Inflammatory macrophage treated with lipopolysaccharide for 1 hour (primary cell): ENCODE measurements at places on chromosomes 12 and 14.

- DNase-seq: no peak
Observed at GRCh38 chr14:61911574-61911973, 149.4 kb downstream of the SNAPC1 start.

- no peak for DNase-seq
Observed at GRCh38 chr12:41327096-41327895, 139.2 kb downstream of the PDZRN4 start.

- DNase-seq: no peak
Observed at GRCh38 chr12:14514946-14515345, 52.7 kb downstream of the PLBD1 start.

DNA sequence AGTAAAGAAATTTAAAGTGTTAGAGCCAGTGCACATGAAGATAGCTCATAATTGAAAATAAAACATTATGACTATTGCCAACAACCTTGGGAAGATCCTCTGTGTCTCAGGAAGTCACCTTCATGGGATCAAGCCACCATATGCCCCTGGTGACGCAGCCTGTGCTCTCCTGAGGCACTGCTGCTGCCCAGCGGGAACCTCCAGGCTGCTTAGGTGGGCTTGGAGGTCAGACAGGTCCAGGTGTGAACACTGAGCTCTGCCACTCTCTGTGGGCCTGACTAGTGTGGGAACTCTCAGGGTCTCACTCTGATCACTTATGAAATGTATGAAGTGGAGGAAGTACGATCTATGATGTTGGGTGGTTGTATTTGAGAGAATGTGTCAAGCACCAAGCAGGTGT is 16.7 kb downstream of the SLC35E3 start:
- DNase-seq: no peak

DNA sequence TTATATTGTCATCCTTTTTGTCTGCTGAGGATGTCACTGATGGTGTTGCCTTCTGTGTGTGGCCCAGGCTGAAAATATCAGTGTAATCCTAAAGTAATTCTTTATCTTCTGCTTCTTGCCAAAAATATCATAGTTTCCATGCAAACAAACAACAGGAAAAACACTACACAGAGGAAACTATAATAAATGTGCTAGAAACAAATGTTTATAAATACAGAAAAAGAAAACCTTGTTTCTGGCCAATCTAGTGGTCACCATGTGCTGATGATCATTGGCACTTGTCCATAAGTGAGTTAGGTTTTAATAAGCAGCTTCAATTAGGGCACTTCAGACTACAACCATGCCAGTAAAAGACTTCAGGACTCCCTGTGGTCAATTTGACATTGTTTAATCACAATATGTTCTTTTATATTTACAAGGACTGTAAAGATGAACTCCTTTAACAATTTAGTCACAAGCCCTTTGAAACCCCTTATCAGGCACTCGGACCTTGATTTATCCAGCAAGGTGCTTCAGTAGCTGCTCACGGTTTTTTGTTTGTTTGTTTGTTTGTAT is 124.8 kb downstream of the TMTC3 start:
- DNase-seq: no peak

DNA sequence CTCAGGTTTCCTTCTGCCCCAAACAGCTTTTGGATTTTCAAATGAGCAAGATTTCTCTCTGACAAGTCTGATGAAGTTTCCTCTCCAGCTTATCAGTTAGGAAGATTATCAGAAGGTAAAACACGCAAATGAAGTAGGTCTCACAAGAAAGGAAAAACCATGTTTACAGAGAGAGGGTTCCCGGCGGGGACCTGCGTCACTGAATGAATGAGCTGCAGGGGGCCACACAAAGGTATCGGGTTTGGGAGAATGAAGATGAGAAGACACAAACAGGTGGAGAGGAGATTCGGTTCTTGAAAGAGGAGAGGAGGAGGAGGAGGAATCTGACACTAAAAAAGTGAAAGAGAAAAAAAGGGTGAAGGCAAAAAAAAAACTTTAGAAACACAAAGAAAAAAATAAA is 208.6 kb downstream of the CALM1 start:
- DNase-seq: no peak

GRCh38 chr14:55713486-55713885 is 133.5 kb downstream of the KTN1 start:
- peak; percentile 54 for DNase-seq

- DNase-seq: no peak
Observed at GRCh38 chr12:112961074-112961473, 17.2 kb upstream of the OAS2 start.

- DNase-seq: no peak
Observed at GRCh38 chr12:43155376-43155775, 396.6 kb downstream of the ADAMTS20 start.

GRCh38 chr14:57933349-57933748 is 67.5 kb upstream of the SLC35F4 start:
- DNase-seq: no peak

- no peak for DNase-seq
Observed at GRCh38 chr12:49515266-49515665, 23.6 kb upstream of the KCNH3 start.

DNA sequence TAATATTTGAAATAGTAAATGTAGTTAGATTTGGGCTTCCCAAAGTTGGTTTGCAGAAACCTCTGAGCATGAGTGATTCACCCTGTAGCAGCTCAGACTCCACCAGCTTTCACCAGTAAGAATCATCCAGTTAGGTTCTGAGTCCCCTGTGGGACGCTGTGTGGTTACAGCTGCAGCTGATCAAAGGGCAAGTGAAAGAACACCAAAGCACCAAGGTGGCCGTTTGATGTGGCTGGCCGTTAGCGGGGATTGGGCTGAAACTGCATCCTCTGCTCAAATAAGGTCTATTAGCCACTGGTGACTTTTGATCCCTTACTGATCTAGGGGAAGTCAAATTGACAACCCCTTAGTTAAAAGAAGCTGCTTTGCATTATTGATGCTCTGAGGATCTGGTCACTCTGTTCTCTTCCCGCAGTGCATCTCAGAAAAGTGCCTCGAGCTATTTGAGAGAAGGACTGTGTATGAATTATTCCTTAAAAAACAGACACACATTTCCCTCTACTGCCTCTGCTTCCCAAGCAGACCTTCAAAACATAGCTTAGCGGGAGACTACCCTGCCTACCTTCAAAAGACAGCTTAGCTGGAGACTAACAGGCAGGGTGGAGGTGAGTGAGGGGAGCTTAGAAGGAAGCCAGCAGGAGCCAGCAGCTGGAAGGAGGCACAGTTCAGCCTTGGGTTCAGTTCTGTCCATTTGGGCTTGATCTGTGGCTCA is 3.7 kb downstream of the ABHD12B start:
- no peak for DNase-seq

DNA sequence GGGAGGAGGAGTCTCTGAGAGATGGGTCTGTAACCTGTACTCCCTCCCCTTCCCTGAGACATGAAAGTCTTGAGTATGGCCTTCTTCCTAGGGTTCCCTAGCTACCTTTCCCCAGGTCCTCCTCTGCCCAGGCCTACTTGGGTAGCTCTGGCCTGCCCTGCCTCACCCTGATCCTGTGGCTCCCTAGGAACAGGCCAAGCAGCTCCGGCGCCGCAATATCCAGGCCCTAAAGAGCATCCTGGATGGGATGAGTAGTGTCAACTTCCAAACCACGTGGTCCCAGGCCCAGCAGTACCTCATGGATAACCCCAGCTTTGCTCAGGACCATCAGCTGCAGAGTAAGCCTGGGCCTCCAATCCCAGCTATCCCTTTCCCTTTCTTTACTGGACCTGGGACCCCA is 12.3 kb downstream of the PRPF40B start:
- DNase-seq: no peak

DNA sequence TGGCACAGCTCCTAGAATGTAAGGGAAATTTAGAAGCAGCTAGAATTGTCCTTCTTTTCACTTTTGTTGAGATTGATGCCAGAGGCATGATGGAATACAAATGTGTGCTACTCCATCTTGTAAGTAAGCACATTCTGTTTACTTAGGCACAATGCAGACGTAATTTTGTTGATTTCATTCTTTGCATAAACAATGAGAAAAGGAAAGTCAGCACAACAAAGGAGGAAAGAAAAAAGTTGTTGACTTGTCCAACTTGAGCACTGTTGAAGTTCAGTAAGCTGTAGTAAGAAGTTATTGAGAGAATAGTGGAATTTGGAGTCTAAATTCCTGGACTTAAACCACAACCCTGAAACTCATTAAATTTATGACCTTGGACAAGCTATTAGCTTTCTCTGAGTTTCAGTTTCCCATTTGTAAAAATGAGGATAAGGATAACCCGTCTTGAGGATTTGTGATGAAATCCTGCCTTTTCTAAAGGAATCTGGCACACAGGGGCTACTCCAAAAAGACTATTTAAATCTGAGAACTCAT is 19.4 kb upstream of the CNTN1 start:
- no peak for DNase-seq

DNA sequence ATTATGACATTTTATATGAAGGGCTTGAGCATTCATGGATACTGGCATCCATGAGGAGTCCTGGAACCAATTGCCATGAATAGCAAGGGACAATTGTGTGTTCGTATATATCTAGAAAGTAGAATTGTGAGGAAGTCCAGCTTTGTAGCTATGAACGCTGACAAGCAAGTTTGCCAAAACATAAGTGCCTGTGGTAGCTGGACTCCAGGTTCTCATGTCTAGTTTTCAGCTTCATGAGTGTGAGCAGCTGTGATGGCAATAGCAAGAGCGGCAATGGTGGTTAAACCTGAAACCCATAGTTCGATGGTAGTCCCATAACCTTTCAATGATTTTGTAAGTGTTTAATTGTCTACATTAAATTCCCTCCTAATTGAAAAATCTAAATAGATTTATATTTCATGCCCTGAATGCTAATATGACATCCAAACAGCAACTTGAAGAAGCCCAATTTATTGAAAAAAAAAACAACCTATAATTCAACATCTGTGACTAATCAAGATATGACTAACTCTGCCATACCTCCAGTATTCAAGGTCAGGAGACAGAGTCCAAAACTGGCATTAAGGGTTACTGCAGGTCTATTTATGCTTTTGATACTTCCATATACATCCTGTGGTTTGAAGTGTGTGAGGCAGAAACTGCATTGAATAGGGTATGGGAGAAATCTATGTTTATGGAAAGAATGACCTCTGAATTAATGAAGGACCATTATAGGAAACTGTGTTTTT is 50.3 kb upstream of the PCED1B start:
- DNase-seq: no peak

GRCh38 chr14:50501642-50502041 is 30.7 kb downstream of the MAP4K5 start:
- no peak for DNase-seq

DNA sequence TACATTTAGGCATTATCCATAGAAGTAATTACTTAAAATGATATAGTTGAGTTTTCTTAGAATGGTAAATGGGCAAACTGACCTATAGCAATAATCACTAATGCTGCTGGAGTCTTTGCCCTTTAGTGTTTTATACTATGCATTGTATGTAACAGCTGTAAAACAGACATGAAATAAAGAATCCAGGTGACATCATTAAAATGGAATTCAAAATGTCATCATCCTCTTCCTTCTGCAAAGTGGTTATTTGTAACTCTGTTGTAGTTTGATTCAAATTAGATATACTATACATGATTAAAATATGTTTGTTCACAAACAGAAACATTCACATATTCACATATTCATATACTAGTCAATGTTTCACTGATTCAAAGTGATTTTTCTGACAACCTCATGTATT is 598.8 kb downstream of the SLC16A7 start:
- no peak for DNase-seq

GRCh38 chr12:131561891-131562684 is 148.8 kb upstream of the SFSWAP start:
- no peak for DNase-seq

DNA sequence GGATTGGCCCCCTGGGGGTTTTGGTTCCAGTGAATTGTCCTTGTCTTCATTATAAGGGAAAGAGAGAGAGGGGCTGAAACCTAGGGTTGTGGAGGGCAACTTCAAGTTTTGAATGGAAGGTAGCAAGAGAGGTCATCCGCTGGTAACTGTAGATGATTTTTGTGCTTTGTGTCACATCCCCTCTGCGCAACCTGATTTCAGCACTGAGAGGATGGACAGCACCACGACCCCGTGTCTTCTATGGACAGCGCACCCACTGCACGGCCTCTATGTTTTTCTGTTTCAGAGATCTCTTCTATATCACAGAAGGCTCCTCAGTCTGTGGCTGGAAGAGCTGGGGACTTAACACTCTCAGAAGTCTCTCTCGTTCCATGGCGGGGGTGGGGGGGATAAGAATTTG is 127.0 kb upstream of the RPH3A start:
- DNase-seq: no peak

DNA sequence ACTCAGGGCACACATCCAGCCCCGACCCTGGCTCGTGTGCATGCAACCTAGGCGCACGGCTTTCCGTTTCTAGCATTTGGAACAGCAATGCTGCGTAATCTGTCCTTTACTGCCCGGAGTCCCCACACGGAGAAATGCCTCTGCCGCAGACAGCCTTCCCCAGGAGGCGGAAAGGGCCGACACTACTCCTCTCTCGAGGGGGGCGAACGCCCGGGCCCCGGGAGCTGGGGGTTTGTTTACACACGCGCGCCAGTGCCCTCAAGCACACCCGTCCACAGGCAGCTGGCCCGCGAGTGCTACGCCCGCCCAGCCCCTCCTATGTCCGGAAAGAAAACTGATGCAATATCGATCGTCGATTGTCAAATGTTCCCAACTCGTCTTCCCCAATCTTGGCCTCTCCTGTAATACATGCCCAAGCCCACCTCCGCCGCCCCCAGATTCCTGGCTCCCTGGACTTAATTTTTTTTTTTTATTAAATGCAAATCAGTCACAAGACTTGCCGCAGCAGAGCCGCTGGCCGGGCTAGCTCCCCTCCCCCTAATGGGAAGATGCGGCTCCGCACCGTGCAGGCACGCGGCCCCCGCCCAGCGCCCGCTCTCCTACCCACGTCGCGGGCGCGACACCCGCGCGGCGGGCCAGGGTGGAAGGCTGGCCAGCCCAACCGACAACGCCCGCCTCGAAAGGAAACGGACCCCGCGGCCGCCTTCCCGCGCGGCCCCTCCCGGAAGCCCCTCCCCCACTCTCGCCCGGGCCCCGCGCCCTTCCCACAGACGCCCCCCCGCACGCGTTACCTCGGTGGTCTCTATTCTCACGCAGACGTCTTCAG is 642 bp downstream of the SLC38A2 start:
- peak; percentile 93 for DNase-seq

GRCh38 chr12:40634517-40635131 is 57.6 kb upstream of the CNTN1 start:
- no peak for DNase-seq

DNA sequence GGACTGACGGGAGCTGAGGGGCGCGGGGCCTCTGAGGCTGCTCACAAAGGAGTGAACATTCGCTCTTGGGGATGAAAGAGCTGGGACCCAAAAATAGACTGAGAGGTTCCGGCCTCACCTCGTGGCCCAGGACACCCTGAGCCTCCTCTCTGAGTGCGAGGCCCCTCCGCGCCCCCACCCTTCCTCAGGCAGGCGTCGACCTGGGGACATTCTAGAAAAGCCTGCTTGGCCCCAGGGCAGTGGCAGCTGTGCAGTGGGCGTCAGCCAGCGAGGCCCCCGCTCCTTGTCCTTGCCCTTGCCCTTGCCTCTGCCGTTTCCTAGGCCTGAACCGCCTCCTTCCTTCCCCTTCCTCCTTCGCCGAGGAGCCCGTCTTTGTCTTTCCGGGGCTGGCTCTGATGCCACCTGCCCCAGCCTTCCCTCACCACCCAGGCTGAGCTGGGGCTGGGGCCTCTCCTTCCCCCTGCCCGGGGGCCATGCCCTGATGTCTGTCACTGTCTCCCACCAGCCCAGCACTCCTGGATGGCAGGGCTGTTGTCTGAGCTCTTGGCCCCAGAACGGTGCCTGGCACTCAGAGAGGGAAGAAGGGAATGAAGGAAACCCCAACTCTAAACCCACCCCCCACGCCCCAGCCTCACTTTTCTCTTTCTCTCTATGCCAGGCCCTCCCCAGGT is 208.2 kb upstream of the RTL1 start:
- DNase-seq: no peak
